Activated CD4-positive, CD25-positive, alpha-beta regulatory T cell treated with anti-CD3 and anti-CD28 coated beads, Interleukin-2, amount 50 U/mL, for 72 hours (primary cell): ENCODE measurements at places on chromosomes 7 and 10.

- DNase-seq, result no peak
These were observed 663.3 kb upstream of the FOXK1 start for GRCh38 chr7:4018601-4019316.

GRCh38 chr10:48626986-48627731 is 22.3 kb upstream of the ARHGAP22 start:
- DNase-seq, result no peak

DNA sequence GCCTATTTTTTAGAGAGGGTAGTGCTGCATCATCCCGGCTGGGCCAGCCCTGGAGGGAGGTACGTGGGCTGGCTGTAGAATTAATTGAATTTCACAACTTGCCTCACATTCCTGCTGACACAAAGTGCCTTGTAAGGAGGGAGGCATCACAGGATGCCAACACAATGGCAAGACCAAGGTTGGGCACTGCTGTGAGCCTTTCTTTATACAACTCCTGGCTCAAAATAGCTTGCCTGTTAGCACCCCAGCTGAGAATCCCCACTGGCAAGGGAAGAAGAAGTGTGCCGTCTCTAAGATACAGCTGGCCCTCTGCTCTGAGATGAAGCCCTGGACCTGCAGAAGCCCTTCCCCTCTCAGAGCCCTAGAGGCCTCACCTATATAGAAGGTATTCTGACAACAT is 873.9 kb downstream of the GRID1 start:
- DNase-seq, result no peak

- no peak for DNase-seq
These were observed 91.0 kb upstream of the NFE2L3 start for GRCh38 chr7:26060733-26061677.

- no peak for DNase-seq
These were observed 16.5 kb downstream of the NPFFR1 start for GRCh38 chr10:70267161-70267933.

DNA sequence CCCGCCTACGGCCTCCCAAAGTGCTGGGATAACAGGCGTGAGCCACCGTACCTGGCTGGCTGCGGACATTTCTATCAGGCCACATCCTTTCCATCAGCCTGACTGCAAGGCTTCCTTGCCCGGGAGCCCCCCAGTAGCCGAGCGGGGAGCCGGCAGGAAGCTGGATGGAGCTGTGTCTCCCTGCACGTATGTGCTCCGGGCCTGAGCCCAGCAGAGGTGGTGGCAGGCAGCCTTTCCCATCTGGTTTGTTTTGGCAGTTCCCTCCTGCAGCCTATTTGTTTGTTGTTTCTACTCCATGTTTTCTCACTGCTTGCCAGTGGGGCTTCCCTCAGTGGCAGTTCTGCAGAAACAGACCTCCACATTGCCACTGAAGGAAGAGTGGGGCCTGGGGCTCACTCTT is 5.4 kb downstream of the POP7 start:
- DNase-seq, result no peak

GRCh38 chr10:110265573-110266193 is 39.0 kb downstream of the SMNDC1 start:
- no peak for DNase-seq

DNA sequence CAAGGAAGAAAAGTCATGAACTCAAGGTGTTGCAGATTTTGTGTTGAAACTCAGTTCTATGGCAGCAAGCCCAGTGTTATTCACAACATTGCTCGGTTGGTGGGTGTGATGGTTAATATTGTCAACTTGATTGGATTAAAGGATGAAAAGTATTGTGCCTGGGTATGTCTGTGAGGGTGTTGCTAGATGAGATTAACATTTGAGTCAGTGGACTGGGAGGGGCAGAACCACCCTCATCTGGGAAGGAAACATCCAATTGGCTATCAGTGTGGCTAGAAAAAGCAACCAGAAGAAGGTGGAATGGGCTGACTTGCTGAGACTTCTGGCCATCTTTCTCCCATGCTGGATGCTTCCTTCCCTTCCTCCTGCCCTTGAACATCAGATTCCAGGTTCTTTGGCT is 353.2 kb downstream of the ADRA2A start:
- DNase-seq, result no peak

GRCh38 chr10:107692072-107692471 is 527.6 kb upstream of the SORCS1 start:
- DNase-seq, result no peak

DNA sequence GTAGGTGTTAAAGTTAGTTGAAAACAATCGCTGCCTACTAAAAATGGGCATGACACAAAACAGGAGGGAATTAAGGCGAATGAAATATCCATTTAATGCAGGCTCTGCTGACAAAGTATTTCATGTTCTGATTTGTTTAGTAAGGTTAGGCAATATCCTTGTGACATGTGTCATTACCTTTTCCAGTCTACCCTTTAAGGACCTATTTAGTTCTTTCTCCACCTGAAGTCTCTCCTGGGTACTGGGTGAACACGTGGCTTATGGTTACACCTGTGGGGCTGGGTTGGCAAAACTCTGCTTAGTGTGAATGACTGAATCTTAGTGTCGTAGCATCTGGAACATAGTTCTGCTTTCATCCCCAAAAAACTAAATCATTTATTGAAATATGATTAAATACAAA is 313.5 kb downstream of the CCDC3 start:
- DNase-seq, result no peak

DNA sequence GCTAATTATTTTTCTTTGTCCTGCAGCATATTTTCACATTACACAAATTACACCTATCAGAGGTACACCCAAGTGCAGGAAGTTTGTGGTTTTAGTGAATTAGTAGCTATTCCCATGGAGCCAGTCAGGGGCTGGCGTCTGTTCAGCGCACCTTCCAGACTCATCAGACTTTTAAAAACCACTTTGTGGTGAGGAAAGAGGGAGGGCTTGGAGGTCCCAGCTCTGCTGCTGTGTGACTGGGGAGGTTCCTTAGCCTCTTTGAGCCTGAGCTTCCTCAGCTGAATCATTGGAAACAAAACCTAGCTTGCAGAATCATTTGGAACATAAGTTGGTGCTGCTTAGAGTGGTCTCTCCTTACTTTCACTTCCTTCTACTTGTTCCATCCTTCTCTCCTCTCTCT is 175.4 kb downstream of the SORCS3 start:
- DNase-seq, result no peak

DNA sequence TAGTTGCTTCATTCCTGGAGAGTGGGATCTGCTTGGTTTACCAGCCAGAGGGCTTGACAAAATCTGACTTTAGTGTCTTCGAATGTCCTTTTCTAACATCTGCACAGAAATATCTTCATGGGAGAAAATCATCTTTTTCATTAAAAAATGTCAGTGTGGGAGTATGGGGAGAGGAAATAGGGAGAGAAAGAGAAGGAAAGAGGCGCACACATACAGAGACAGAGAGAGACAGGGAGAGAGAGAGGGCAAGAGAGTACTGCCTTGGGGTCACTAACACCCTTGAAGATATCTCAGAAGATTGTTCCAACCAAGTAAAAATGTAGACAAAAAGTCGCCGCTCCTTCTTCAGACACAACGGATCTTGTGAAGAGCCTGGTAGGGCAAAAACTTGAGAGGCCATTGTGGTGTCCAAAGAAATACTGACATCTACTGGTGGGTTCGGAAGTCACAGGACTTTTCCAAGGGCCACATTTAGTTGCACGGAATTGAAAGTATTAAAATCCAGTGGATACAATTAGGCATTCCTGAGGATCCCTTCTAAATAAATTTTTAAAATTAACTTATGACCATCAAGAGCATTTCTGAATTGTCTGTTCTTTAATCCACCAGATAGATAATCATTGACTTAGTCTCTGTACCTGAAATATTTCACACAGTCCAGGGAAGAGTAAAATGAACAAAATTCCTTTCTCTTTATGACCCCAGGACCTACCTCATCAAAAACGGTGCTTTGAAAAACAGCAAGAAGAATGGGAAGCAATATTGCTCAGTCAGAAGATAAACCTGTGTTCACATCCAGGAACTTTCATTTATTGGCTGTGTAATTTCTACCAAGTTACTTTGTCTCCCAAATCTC is 29.7 kb downstream of the VIM start:
- DNase-seq, result peak; percentile 40

DNA sequence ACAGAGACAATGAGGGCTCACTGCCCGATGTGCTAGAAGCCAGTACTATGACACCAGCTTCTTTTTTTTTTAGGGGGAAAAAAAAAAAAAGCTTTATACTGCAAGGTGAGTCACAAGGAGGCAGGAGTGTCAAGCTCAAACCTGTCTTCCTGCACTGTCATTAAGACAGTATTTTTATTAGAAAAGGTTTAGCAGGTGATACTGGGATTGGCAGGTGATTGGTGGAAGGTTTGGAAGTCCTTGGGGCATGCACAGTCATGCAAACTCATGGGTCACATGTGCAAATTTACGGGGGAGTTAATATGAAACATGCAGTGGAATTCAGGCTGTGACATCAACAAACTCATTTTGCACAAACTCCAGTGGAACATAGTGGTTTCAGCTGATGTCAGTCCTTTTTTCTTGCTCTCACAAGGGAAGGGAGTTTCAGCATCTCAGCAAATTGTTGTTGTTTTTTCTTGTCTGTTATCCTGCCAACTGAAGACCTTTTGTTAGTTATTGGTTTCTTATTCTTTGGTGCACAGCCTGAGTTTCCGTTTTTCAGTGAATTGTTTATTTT is 530.6 kb downstream of the ANKRD7 start:
- DNase-seq, result no peak

DNA sequence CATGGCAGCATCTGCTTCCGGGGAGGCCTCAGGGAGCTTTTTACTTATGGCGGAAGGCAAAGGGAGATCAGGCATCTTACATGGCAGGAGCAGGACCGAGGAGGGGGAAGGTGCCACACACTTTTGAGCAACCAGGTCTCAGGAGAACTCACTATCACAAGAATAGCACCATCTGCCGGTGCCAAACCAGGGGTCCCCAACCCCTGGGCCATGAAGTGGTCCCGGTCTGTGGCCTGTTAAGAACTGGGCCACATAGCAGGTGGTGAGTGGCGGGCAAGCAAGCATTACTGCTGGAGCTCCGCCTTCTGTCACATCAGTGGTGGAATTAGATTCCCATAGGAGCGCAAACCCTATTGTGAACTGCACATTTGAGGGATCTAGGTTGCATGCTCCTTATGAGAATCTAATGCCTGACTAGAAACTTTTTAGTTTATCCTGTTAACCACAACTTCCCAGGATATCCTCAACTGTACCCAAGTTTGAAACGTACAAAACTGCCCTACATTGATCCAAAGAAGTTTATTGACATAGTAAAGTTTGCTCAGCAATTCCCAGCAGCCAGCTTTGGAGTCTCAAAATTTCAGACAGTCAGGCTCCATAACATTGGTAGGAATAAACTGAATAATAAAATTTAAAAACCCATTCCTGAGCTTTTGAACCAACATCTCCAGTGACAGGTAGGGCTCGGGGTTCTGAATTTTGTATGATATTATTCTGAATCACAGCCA is 228.4 kb upstream of the TAC1 start:
- no peak for DNase-seq

DNA sequence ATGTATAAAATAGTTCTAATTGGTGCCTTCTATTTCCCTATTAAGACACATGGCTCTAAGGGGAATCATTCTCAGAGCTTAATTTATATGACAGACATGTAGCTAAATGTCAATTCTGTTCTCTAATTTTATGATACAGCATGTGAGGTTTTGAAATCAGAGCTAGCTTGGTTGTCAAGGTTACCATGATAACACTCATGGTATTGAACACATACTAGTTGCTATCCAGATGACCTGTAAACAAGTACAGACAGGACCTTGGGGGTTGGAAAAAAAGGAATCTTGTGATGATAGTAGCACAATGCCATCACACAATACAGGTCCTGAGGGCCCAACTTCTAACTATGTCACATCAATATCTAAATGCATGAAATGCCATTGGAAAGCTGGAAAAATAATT is 49.2 kb downstream of the RHOBTB1 start:
- DNase-seq, result no peak

DNA sequence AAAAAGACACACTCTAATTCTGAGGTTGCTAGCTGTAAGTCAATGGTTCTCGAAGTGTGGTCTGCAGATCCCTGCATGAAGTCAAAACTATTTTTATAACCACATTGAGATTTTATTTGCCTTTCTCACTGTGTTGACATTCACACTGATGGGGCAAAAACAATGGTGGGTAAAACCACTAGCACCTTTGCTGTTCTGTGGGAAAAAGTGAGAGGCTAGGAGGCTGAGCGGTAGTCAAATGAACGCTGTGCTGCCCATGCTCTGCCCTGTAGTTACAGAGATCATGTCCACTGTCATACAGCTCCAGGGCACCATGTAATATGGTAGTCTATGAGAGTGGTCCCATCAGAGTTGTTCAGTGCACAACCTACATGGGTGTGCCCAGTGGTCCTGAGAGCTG is 21.6 kb upstream of the PDCD4 start:
- no peak for DNase-seq

DNA sequence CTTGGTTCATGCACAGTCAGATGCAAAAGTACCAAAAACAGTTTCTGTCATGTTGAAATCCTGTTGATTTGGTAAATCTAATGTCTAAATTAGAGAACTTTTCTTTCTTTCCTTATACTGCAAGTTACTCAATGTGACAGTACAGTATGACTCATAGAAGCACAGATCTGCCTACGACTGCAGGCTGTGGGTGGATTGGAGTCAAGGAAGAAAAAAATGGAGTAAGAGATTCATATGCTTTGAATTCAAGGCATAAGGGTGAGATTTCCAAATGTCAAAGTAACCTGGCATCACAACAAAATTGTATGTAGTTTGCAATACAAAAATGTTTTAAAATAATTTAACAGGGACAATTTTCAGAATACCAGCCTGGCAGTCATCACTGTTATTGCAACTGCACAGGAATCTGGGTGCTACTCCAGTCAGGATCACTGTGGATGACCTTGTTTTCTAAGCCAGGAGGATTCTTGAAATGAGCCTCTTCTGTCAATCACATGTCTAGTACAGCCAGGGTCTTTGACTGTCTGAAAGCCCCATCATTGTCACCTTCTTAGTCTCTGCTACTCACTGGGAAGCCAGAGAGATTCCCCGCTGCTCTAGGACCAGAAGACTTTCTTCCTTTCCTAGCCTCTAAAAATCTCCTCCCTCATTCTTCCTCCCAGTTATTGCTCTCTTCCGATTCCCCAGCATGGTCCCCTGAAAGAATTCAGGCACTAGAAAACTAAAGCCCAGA is 83.6 kb downstream of the CD36 start:
- DNase-seq, result no peak

DNA sequence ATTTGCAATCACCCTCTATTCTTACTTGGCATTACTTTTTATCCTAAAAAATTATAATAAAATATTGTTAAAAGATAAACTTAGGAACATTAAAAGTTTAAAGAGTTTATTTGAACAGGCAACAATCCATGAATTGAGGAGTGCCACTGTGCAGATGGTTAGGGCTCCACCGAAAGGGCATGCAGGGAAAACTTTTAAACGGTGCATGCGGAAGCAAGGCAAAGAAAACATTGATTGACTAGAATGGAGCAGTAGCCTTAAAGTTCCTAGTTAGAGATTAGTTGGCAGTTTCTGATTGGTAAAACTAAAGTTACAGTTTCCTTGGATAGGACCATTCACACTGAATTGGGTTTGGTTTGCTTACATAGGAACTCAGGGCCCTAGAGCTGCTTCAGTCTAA is 17.3 kb downstream of the CC2D2B start:
- no peak for DNase-seq

GRCh38 chr7:76062254-76062653 is 14.3 kb downstream of the MDH2 start:
- DNase-seq, result no peak

- no peak for DNase-seq
These were observed 9.3 kb downstream of the EVX1 start for GRCh38 chr7:27251652-27252590.
